H1 (cell line): ENCODE measurements at places on chromosomes 7 and 10.

- no peaks in the 10 kb centered on the region for H3K27me3 ChIP-seq
- H3K4me3 ChIP-seq, result no peak overlapping the region
- no peaks in the 10 kb centered on the region for H3K36me3 ChIP-seq
- no peaks in the 10 kb centered on the region for H3K4me1 ChIP-seq
- H3K27ac ChIP-seq, result no peak overlapping the region
- no peak for DNase-seq
Measured at GRCh38 chr7:51121931-51122425, 194.6 kb downstream of the COBL start.

DNA sequence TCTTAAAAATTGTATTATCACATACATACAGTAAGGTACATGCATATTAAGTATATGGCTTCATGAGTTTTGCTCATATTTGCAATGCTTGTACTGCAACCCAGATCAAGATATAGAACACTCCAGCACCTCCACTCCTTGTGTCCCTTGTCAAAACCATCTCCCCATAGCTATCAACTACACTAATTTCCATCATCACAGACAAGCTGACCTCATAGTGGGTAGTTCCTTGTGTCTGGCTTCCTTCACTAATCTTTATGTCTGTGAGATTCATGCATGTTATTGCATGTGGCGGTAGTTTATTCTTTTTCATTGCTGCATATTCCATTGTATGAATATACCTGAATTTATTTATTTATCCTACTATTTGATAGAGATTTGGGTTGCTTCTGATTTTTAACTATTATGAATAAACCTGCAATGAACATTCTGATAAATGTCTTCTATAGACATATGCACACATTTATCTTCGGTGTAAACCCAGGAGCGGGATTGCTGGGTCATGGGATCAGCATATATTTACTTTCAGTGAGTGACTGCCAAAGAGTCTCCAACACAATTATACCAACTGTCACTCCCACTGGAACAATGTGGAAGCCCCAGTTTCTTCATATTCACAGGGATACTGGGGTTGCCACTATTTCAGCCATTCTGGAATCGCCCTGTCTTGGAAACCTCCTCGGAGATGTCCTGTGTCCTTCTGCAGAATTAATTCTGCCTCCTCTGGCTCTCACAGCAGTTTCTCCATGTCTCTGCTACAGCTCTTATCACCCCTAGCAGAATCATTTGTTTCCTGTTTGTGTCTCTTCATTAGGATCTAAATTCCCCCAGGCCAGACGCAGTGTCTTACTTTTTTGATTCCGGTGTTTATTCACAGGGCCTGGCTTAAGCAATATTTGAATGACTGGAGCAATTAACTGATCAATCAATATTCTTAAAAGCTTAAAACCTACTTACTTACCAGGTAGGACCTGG, 14.7 kb upstream of the ADAM12 start:
- no peaks in the 10 kb centered on the region for H3K4me1 ChIP-seq
- H3K27me3 ChIP-seq, result no peaks in the 10 kb centered on the region
- no peaks in the 10 kb centered on the region for H3K36me3 ChIP-seq
- H3K27ac ChIP-seq, result no peak overlapping the region

GRCh38 chr10:24208661-24209431, at the start of gene KIAA1217:
Gene KIAA1217 (plus strand): TSS chr10:24209138. CDS start chr10:24209194, 56 bp downstream.
- peak within 1 kb of the TSS; percentile 69 for H3K4me3 ChIP-seq
- no peaks in the 10 kb centered on the region for H3K27me3 ChIP-seq
- H3K4me1 ChIP-seq, result peaks cover 21% of the 10 kb centered on the region
- no peaks in the 10 kb centered on the region for H3K36me3 ChIP-seq
- peak within 1 kb of the TSS; percentile 25; the same call in 1 of the 2 replicates for H3K27ac ChIP-seq
- DNase-seq, result no peak

DNA sequence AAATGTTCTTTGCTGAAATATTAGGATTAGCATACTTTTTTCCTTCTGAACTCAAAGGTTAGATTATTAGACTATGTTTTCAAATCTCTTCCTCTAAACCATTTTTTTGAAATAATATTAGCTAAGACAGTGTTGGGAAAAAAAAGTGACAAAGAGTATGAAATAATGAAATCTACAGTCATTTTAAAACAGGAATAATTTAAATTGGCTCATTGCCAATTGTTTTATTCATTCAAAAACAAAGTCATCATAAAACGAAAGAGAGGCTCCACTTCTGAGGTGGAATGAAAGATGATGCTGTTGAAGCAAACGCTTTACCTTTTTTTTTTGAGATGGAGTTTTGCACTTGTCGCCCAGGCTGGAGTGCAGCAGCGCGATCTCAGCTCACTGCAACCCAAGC, 51.2 kb downstream of the RNF32 start:
- no peak for DNase-seq
- no peaks in the 10 kb centered on the region for H3K36me3 ChIP-seq
- no peaks in the 10 kb centered on the region for H3K27me3 ChIP-seq
- H3K27ac ChIP-seq, result no peak overlapping the region

DNA sequence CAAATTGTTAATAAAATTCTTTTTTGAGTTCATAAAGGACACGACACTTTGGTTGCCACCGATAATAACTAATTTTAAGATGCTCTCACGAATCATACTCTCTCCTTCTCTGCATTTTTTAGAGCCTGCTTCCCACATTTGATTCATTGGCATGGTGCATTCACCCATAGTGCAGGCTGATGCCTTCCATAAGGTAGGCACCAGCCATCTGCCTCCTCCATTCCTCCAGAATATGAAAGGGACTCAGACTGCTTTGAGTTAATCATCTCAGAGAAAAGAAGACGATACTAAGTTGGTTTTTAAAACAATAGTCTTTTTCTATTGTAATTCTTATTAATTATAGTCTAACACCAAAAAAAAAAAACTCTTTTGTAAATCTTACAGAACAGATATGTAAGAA, 33.9 kb upstream of the LRRN3 start:
- no peak overlapping the region for H3K27ac ChIP-seq
- no peaks in the 10 kb centered on the region for H3K36me3 ChIP-seq

DNA sequence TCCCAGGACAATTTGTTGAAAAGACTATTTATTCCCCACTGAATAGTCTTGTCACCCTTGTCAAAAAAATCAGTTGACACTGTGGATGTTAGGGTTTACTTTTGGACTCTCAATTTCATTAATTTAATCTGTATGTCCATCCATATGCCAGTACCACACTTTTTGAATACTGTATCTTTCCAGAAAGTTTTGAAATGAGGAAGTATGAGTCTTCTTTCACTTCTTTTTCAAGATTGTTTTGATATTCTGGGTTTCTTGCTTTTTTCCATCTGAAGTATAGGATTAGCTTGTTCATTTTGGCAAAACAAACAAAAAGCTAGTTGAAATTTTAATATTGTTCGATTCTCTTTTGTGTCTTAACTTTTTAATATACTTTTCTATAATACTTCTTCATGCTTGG, 21.7 kb downstream of the KLHDC10 start:
- H3K4me1 ChIP-seq, result no peaks in the 10 kb centered on the region
- no peaks in the 10 kb centered on the region for H3K36me3 ChIP-seq
- no peak overlapping the region for H3K4me3 ChIP-seq
- no peaks in the 10 kb centered on the region for H3K27me3 ChIP-seq
- no peak for DNase-seq

DNA sequence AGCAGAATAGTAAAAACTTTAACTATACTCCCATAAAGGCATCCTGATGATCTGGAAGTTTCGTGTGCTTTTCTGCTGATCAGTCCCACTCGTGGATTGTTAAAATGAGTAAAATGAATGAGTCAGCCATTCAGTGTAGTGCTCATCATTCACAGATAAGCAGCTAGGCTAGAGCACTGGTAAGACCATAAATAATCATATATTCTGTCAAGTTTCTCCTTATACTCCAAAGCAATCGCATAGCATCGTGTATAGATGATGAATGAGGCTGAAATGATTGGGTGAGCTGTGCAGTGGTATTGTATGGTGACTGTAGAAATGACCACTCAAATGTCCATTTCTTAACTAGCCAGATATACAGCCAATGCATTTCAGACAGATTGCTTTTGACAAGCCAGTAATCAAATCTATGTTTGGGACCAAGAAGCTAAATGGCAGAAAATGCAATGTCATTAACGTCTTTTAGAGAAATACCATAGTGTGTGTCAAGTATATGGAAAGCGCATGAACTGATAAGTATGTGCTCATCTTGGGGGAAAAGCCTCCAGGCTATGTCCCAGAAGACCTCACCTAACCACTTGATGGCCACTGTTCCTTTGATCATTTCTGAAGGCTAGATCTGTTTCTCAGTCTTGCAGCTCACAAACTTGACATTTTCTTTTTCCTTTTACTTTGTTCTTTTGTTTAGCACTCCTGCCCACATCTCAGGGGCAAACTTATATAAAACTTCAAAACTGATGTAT, 227.2 kb upstream of the FAM3C start:
- H3K36me3 ChIP-seq, result no peaks in the 10 kb centered on the region
- peaks cover 2% of the 10 kb centered on the region for H3K4me1 ChIP-seq
- no peak overlapping the region for H3K4me3 ChIP-seq
- H3K27me3 ChIP-seq, result no peaks in the 10 kb centered on the region

GRCh38 chr7:101614939-101615302, 14.2 kb downstream of the MYL10 start:
- peaks cover 21% of the 10 kb centered on the region for H3K4me1 ChIP-seq
- H3K36me3 ChIP-seq, result no peaks in the 10 kb centered on the region
- no peak for DNase-seq

GRCh38 chr7:102055181-102055976, 231.3 kb upstream of the SH2B2 start:
- H3K4me3 ChIP-seq, result no peak overlapping the region
- no peaks in the 10 kb centered on the region for H3K36me3 ChIP-seq
- H3K27ac ChIP-seq, result no peak overlapping the region
- no peak for DNase-seq
- H3K4me1 ChIP-seq, result no peaks in the 10 kb centered on the region
- no peaks in the 10 kb centered on the region for H3K27me3 ChIP-seq

- H3K36me3 ChIP-seq, result no peaks in the 10 kb centered on the region
- H3K27ac ChIP-seq, result no peak overlapping the region
- H3K4me3 ChIP-seq, result no peak overlapping the region
- no peak for DNase-seq
- H3K4me1 ChIP-seq, result no peaks in the 10 kb centered on the region
Measured at GRCh38 chr7:80303315-80303714, 168.7 kb downstream of the GNAI1 start.

GRCh38 chr10:71472912-71473311, 76.2 kb downstream of the CDH23 start:
- H3K4me3 ChIP-seq, result no peak overlapping the region
- H3K4me1 ChIP-seq, result peaks cover 7% of the 10 kb centered on the region
- no peaks in the 10 kb centered on the region for H3K27me3 ChIP-seq
- no peak for DNase-seq
- no peak overlapping the region for H3K27ac ChIP-seq

- no peaks in the 10 kb centered on the region for H3K36me3 ChIP-seq
- no peak overlapping the region for H3K4me3 ChIP-seq
- no peaks in the 10 kb centered on the region for H3K4me1 ChIP-seq
- no peaks in the 10 kb centered on the region for H3K27me3 ChIP-seq
- DNase-seq, result no peak
- H3K27ac ChIP-seq, result no peak overlapping the region
Measured at GRCh38 chr10:14681802-14682201, 92.9 kb downstream of the FAM107B start.

DNA sequence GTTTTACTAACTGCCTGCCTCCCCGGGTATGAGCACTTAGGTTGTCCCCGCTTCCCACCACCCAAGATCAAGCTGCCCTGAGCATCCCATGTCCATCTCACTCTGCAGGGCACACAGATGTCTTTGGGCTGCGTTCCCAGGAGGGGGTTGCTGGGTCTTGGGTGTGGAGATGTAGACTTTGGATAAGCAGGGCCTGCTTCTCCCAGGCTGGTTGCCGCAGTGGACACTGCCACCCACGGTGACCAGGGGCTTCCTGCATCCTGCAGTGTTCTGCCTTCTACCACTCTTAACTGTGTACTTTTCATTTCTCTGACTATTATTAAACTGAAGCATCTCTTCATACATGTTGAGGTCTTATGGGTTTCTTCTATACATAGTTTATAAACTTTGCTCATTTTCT, 70.0 kb downstream of the DOCK1 start:
- no peak overlapping the region for H3K4me3 ChIP-seq
- H3K27ac ChIP-seq, result no peak overlapping the region

DNA sequence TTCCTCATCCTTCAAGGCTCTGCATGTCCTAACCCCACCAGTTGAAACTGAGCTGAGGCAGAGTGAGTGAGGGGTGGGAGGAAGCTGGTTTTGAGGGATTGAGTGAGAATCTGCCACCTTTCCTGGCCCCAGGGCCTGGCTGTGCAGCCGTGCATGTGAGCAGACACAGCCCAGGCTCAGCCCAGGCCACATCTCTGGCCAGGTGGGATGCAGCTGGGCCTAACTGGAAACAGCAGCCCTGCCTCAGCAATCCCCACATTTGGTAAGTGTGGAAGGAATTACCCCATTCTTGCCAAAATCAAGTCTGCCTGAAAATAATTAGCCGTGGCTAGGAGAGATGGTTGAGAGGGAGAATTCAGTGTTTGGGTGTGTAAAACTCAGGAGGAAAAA, 116.6 kb downstream of the NEURL1 start:
- DNase-seq, result no peak
- H3K27me3 ChIP-seq, result no peaks in the 10 kb centered on the region
- no peaks in the 10 kb centered on the region; the same call in 1 of the 2 replicates for H3K36me3 ChIP-seq
- no peak overlapping the region for H3K4me3 ChIP-seq
- H3K27ac ChIP-seq, result no peak overlapping the region

GRCh38 chr10:11227103-11227502, 209.4 kb downstream of the CELF2 start:
- no peak for DNase-seq
- H3K36me3 ChIP-seq, result no peaks in the 10 kb centered on the region
- no peaks in the 10 kb centered on the region for H3K27me3 ChIP-seq
- no peak overlapping the region for H3K4me3 ChIP-seq
- peaks cover 1% of the 10 kb centered on the region; the same call in 1 of the 2 replicates for H3K4me1 ChIP-seq

- no peaks in the 10 kb centered on the region for H3K27me3 ChIP-seq
- no peak for DNase-seq
- no peak overlapping the region for H3K4me3 ChIP-seq
- no peak overlapping the region for H3K27ac ChIP-seq
- no peaks in the 10 kb centered on the region for H3K4me1 ChIP-seq
Measured at GRCh38 chr7:129006636-129007414, 48.1 kb downstream of the TNPO3 start.

GRCh38 chr7:138935465-138936011, 45.7 kb downstream of the KIAA1549 start:
- no peaks in the 10 kb centered on the region for H3K27me3 ChIP-seq
- no peaks in the 10 kb centered on the region for H3K4me1 ChIP-seq
- H3K27ac ChIP-seq, result no peak overlapping the region
- peak; percentile 33 for DNase-seq
- no peaks in the 10 kb centered on the region for H3K36me3 ChIP-seq
- no peak overlapping the region for H3K4me3 ChIP-seq

- H3K36me3 ChIP-seq, result no peaks in the 10 kb centered on the region
- H3K4me1 ChIP-seq, result peaks cover 9% of the 10 kb centered on the region
- H3K27ac ChIP-seq, result no peak overlapping the region
- no peaks in the 10 kb centered on the region for H3K27me3 ChIP-seq
- H3K4me3 ChIP-seq, result peak overlapping the region; percentile 52
- DNase-seq, result peak; percentile 39
Measured at GRCh38 chr7:27602766-27603165, 59.9 kb downstream of the HIBADH start.

DNA sequence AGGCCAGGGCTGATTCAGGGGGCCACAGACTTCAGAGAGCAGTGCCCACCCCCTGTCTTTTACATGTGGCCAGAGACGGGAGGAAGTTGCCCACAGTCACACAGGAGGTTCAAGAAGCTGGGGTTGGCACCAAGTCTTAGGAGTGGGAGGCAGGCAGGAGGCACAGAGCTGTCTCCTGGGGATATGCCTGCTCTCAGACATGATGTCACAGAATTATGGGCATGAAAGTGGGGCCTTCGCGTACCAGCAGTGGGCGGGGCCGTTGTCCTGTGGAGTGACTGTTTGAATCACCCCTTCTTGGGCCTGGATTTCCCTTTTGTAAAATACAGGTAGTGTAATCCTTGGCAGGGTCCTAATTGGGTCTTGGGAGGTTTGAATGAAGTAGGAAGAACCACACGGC, 81.2 kb upstream of the PPIF start:
- no peaks in the 10 kb centered on the region for H3K36me3 ChIP-seq
- no peak overlapping the region for H3K4me3 ChIP-seq
- H3K27me3 ChIP-seq, result no peaks in the 10 kb centered on the region
- no peak overlapping the region for H3K27ac ChIP-seq
- peaks cover 4% of the 10 kb centered on the region for H3K4me1 ChIP-seq
- no peak for DNase-seq
